ENCODE measurements at places on chromosomes 1 and 21. TPM values are rescaled to one million over a fixed set of nuclear protein-coding genes. Genes with fewer than 3 reads are reported as not detected.

Gene PRAMEF5
- total RNA-seq = not detected

DNA sequence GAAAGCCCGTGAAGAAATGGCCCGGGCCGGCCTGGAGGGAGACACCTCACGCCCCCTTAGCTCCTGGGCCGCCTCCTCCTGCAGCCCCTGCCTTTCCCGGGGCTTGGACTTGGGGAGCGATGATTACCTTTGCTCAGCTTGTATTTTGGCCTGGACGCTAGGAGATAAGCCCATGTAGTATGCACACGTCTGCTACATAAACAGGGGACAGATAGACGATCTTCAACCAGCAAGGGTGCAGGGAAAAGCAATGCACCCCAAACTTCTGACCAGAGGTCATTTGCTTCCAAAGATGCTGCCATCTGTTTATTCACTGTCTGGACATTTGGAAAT lies 936 bp downstream of the TP73 start:
- no peak for DNase-seq

GRCh38 chr1:228809621-228810394 lies 74.5 kb downstream of the RHOU start:
- DNase-seq = no peak

Gene LRRC3
- total RNA-seq = 1.5 TPM

DNA sequence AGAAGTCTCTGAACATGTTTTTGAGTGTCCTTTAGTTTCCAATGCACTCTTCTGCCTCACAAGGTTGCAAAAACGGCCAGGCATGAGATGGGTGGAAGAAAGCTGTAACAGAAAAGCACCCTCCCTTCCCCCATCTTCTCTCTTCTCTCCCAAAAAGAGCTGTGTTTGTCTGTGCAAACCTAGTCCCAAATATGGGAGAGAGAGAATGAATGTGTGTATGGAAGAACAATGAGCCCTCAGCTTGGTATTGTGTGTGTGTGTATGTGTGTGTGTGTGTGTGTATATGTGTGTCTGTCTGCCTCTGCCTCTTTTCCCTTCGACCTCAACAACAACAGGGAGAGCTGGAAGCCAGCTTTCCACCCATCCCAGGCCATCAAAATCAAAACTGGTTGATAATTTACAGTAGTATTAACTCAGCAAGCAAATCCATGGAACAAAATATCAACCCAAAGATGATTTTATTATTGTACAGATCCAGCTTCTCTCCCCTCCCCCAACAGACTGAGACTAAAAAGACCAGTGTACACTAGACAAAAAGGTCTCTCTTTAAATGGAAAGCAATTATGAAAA lies 1.8 kb downstream of the RERE start:
- no peak for DNase-seq

Gene DMRTA2
- not detected for total RNA-seq

GRCh38 chr1:8297245-8297644 lies 20.7 kb upstream of the SLC45A1 start:
- DNase-seq = no peak

- DNase-seq = no peak
These were observed 134.3 kb downstream of the NR5A2 start for GRCh38 chr1:200161801-200162200.

Gene MNDA
- 0.55 TPM for total RNA-seq

GRCh38 chr1:191913260-191913977 lies 244.8 kb upstream of the RGS18 start:
- DNase-seq = no peak

DNA sequence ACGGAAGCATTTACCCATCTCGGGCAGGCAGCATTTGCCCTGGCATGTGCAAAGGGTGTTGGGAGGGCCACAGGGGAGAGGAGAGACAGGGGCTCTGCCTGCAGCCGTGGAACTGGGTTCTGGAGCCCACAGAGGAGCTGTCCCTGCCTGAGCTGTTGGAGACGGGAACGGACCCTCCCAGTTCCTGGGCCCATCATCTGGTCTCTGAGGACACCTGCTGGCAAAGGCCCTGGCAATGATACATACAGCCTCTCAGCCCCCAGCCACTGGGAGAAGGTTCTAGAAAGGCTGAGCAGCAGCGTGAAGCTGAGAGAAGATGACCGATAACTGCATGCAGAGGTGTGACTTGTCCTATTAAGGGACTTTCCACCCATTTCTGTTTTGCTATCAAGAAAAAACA lies 31.4 kb downstream of the FAAP20 start:
- no peak for DNase-seq

GRCh38 chr1:45999507-45999906 lies 132.9 kb downstream of the PIK3R3 start:
- no peak for DNase-seq

Gene C1QA
- 2.2 TPM for total RNA-seq

DNA sequence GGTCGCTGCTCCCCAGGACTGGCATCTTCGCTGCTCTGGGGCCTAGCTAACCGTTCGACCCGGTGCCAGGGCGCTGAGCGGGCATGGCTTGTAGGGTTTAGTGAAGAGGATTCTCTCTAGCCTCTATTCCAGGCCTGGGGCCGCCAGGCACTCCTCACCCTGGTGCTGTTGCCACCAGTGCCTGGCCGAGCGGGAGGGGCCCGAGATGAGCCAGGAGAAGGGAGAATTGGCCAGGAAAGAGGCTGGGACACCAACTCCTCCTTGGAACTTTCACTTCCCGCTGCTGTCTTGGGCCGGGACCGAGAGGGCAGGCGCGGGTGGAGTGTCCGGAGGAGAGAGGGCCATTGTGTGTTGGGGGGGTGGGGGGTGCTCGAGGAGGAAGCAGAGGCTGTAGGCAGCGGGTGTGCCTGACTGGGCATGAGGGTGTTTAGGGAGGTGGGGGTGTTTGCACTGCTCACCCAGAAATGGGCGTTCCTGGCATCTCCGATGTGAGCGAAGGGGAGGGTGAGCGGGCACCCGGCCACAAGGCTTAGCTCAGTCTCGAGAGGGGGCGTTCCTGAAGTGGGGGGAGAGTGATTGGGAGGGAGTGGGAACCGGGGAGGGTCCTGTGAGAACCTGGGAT lies 772 bp downstream of the ADAM15 start:
- DNase-seq = peak; percentile 32

Gene DIPK1A
- 14.5 TPM for total RNA-seq

- no peak for DNase-seq
These were observed 11.8 kb downstream of the TMEM35B start for GRCh38 chr1:34973326-34973725.

GRCh38 chr1:185670187-185670627 lies 64.0 kb upstream of the HMCN1 start:
- DNase-seq = peak; percentile 57

Gene GJB5
- total RNA-seq = not detected

DNA sequence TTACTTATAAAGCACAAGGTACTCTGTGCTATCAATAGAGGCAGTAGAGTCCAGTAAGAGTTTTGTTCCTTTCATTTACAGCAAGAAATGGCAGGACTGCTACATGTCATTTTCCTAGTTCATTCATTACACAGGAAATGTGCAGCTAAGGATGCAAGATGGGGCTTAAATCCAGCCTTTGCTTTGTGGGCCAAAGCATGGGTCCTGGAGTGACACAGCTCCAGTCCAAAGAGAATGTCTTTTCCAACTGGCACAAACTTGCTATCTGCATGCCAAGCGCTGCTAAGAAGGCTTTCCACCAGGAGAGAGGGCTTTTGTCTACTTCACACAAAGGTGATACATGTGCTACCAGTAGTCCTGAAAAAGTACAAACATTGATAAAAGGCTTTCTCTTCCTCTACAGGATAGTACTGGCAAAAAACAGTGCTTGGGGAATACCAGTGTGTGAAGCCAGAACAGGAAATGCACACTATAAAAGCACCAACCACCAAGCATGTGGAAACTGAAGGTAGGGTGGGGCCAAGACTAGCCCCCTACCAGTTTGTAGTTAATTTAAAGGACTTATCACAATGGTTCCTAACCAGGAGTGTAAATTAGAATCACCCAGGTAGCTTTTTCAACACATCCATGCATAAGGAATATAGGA lies 68.7 kb downstream of the ARID4B start:
- DNase-seq = no peak

DNA sequence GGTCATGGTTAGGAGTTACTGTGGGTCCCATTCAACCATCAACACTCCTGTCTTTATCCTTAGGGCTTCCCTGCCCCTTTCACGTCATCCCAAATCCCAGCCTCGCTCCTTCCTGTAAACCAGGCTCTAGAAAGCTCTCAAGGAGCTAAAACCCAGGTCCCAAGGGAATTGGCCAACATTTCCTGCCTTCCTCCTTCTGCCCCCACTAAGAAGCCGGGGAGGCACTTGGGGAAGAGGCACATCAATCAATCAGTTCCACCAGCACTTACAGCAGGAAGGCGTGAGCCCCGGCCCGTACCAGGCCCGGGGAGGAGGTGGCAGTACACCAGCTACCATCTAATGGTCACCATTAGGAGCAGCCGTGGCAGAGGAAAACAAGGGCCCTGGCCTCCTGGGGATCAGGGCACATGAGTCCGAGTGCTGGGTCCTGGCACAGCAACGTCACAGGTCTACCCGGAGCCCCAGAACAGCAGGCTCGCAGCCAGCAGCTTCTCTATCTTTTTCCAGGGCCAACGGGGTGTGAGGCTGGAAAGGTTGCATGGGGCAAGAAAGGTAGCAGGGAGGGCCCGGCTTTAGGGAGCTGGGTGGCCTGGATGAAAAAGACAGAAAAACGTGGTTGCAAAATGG lies 108.6 kb downstream of the CASZ1 start:
- DNase-seq = no peak

Gene BMP8B
- total RNA-seq = 0.99 TPM

DNA sequence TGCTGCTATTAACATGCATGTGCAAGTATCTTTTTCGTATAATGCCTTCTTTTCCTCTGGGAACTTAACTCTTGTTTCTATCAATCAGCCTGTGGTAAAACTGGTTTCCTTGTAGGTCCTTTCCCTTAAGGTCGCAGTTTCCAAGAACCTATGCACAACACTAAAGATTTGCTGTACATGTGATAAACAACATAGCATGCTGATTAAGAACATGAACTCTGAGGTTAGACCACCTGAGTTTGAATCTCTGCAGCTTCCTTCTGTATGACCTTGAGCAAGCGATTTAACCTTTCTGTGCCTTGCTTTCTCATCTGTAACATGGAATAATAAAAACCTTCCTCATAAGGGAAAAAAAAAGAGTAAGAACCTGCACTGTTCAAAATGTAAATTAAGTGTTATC lies 186.4 kb downstream of the RYR2 start:
- DNase-seq = no peak

DNA sequence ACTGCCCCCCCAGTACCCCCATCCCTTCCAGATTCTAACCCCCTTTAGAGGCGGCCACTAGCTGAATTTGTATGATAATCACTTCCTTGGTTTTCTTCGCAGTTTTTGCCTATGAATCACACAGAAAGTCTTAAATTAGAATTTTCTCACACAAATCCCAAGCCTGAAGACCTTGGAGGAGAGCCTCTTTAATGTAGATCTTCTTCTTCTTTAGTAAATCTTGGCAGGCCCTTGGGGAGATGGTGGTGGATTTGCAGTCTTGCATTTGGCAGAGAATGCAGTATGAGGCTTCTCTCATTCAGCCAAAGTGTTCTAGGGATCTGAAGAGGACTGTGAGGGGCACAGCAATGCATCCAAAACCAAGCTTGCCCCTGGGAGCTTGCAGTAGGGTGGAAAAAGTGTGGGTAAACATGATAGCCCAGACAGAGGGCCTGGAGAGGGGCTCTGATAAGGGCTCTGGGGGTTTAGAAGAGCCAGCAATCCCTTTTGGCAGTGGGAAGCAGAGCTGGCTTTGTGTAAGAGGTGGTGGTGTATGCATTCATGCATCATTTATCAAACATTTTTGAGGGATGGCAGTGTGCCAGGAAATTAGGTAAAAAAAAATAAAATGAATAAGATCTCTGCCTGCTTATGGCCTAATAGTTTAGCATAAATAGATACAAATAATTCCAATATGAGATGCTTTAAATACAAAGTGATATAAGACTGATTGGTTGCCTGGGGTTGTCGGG lies 7.7 kb upstream of the CDC42 start:
- no peak for DNase-seq

GRCh38 chr1:89698020-89698560 lies 65.2 kb downstream of the LRRC8C start:
- no peak for DNase-seq

DNA sequence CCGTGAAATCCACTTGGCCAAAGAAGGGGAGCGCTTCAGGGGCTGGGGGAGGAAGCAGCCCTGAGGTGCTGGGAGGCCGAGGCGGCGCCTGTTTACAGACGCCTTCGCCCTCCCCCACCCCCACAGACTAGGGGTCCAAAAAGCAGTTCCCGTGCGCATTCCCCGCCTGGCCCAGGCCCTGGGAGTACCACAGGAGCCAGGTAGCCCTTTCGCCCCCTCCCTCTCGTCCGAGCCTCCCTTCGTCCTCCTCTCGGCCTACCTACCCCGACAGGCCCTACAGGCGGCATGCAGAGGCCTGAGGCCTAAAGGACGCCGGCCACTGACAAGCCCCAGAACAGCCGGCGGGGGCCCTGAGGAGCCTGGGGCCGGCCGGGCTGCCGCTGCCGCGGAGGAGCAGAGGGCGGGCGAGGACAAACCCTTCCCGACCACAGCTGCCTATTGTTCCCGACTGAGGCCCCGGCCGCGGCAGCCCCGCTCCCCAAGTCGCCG lies 522 bp downstream of the RC3H1 start:
- DNase-seq = no peak

DNA sequence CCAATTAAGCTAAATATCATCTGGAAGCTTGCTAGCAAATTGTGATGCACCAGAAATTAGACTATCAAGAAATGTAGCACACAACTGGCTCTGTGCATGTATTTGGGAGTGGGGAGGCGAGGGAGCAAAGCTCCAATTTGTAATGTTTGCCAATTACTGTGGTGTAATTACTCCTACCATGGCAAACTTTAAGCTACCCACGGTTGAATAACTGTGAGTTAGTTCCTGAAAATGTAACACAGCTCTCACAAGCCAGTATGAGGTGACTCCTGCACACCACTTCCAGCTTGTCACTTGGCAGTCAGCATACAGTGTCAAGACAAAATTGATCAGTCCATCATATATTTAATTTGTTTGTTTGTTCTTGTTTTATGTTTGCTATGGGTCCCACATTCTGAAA lies 141.2 kb downstream of the TM2D1 start:
- DNase-seq = no peak

- no peak for DNase-seq
These were observed 115.0 kb downstream of the GREM2 start for GRCh38 chr1:240496941-240497340.

Gene TSPEAR
- total RNA-seq = not detected

DNA sequence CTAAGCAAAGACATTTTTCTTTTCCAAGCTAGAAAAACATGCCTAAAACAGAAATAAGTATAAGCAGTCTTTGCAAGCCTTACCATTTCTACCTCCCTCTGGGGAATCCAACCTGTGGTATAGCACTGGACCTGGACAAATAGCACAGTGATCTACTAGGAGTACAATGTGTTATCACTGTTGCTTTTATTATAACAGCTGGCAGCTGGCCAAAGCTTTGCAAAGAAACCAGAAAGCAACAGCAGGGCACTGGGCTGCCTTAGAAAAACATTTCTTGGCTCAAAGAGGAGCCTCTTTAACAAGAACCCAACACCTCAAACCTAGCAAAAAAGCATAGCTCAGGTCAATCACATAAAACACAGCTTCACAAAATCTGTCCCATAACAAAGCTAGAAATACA lies 294.5 kb upstream of the GREM2 start:
- no peak for DNase-seq

Gene SELE
- total RNA-seq = not detected

Gene CACNA1S
- total RNA-seq = not detected

Gene OLIG2
- not detected for total RNA-seq
